T-helper 1 cell (primary cell): ENCODE measurements at places on chromosomes 2 and 18.

- DNase-seq = no peak
Measured at GRCh38 chr2:169759987-169760386, 26.4 kb downstream of the KLHL23 start.

GRCh38 chr18:63603772-63604171 lies 16.6 kb downstream of the SERPINB13 start:
- DNase-seq = no peak

DNA sequence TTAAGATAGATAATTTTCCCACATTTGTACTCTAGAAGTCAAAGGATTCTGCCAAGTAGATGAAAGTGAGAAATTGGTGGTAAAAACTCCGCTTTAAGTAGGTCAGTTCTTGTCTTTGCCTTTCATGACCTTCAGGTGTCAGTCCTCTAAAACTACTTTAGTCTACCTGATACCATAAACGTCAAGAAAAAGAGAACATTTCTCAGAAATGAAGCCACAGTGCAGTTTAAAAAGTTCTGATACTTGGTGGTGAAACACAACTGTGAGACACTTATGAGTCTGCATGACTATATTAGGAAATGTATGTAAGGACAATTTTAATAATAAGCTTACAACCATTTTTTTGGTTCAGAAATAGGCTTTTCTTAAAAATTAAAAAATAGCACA lies 583.3 kb downstream of the SATB2 start:
- no peak for DNase-seq

DNA sequence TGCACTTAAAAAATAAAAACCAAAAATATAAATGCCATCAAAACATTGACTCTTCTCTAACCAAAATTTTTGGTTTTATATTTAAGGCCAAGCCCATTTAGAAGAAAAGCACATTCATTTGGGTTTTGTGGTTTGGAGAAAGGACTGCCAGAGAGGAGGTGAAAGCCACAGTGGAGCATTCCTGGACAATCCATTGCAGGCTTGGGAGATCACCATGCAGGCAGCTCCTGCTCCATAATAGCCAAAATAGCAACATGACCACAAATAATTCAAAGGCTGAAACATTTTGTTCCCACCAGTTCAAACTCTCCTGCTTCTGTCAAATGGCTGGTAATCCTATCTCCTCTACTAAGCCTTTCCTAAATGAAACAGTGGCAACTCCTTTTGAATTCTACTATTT lies 73.5 kb downstream of the GALNT3 start:
- no peak for DNase-seq

- no peak for DNase-seq
Measured at GRCh38 chr2:217732992-217733391, 269.8 kb downstream of the TNS1 start.

DNA sequence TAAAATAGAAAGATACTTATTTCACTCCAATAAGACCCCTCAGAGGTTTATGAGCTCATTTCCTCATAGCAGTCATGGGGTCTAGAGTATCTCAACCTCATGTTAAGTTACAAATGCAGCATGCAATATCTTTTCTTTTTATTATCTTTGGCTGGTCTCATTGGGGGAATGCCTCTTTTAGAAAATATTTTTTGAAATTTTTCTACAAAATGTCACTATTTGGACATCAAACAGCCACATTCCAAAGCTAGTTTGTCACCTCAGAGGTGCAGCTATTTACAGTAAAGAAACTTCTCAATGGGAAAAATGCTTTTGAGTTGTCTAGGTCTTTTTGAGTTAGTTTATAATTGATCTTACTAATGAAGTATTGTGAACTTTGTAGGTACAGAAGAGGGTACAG lies 370.7 kb upstream of the LRATD1 start:
- no peak for DNase-seq
